ENCODE measurements at places on chromosomes 7 and 10.

GRCh38 chr7:29090836-29091601, 55.3 kb downstream of the CPVL start:
- DNase-seq: no peak

DNA sequence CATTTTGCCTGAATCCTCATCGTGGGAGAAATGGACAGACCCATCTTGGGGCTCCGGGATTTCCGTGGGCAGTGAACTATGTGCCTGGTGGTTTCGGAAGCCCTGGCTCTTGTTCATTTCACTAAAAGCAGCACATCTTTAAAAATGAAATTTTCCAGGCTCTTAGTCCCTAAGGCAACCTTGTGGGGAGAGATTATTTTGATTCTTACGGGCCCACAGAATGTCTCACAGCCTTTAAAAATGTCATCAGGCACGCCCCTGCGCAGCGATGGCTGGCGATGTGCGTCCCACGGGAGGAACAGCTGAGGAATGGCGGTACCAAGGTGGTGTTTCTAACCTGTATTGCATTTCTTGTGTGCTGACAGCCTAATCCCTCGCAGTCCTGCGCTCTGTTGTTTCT, 189.7 kb downstream of the CCDC3 start:
- DNase-seq: no peak

DNA sequence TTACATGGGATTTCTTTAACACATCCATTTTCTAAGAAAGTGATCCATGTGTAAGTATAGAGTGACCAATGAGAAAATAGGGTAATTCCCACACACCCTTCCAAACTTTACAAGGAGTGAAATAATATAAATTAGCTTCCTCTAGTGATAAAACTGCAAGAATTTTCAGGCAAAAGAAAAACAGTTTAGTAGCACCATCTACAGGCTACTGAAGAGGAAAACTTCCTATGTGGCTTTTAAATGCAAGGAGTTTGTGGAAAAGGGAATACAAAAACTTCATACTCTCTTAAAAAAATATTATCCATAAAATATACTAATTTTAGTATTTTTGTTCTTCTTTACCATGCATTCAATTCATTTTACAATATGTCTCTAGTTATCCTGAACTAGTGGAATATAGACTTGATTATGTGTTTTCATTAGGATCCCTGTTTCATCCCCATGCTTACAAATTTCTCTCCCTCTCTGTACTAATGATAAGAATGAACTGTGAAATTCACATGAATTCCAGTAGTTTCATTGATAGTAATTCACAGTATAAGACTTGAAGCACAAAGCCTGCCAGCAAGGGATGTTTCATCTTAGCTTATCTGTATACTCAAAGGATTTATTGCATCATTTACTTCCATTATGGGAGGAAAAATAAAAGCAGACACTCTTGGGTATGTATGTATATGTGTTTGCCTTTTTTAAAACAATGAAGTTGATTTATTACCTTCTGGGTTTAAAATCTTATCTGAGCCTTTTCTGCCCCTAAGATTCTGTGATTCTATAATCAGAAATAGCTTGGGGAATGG, 442.9 kb downstream of the AUTS2 start:
- no peak for DNase-seq

DNA sequence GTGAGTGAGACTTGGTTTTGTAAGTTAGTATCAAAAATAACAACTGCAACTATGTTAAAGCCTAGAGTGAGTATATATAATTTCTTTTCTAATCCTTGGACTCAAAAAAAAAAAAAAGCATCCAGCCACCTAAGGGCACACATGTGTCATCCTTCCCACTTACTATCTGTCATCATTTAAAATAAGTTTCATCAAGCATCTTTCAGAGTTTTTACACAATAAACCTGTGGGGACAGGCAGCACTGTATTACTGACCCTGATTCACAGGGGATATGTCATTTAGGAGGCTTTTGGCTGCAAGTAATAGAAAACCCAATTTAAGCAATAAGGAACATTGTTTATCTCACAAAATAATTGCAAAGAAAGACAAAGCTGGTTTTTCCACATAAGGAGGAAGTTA, 32.3 kb upstream of the OSBPL3 start:
- DNase-seq: no peak

DNA sequence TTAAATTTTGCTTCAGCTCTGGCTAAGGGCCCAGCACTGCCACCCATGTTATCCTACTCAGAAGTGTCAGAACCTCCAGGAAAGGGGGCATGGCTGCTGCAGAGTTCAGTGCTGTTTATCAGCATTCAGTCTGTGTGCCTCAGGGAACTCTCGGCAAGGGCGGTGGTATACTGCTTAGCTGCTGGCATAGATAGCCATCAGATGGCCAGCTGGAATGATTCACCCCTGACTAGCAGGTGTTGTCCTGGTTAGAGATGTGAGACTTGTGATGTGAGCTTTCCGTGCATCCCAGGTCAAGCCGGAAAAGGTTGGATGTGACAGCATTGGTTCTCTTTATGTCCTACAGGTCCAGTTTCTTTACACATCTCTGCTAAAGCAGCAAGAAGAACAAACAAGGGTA, 22.1 kb downstream of the CEP55 start:
- DNase-seq: no peak

DNA sequence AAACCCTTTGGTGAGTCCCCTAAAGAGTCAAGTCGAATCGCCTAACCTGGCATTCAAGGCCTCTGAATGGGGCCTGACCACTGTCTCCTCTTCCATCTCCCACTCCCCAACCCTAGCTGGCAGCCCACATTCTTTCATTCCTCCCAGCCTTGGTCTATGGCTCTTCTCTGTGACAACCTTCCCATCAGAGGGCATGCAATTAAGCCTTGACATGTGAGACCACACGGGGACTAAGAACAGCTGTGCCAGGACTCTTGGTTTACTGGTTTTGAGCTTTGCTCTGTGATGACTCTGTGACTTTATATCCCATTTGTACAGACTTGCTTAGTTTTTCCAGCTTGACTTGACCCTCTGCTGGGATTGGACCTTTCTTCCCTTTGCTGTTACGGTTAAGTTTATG, 116.6 kb downstream of the BUB3 start:
- DNase-seq: no peak

- DNase-seq: no peak
These were observed 34.3 kb downstream of the SRPK2 start for GRCh38 chr7:105354383-105354782.

DNA sequence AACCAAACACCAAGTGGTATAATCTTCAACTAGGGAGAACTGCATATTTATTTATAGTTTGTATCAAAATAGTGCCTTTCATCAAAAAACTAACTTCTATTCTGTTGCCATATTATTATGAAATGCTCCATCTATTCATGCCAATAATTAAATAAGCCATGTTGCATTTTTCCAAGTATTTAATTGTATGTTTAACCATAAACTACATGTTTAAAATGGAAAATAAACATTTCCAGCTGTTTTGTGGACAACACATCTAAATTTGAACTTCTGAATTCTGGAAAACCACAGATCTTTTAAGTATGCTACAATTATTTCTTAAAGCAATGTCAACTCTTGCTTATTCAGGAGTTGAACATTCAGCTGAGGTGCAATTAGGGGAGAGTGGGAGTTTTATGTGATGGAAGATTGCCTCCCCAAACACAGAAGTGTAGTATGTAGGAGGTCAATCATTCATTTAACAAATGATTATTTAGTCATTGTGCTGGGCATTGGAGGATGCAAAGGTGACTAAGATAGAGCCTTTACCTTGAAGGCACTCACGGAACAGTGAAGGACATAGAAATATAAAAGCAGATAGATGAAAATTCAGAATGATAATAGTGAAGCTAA, 80.7 kb upstream of the PPP1R3C start:
- no peak for DNase-seq

DNA sequence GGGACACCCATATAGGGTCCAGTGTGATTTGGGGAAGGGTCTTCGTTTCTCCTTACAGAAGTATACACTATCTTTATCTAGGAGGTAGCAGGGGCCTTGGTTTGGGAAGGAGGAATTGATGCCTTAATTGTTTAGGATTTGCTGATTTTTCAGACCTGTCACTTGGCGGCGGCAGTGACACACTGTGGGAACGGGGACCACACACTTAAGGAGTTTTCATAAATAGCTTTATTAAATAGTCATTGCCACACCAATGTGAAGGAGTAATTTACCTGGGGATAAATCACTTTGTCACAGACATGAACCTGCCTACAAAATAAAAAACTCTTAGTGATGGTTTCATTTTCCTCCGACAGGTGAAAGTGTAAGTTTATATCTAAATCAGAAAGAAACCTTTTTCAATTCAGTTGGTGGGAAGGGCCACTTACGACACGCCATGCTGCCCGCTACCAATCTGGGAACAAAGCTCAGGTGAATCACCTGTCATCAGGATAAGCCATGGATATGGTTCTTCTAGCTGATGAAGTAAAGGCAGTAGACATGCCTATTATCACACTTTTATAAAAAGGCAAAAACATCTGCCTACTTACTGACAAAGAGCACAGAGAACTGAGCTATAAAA, 12.3 kb upstream of the ENO4 start:
- DNase-seq: no peak

GRCh38 chr10:132677473-132678227, 108.3 kb downstream of the NKX6-2 start:
- DNase-seq: no peak

GRCh38 chr7:114921631-114922025, 266 bp upstream of the MDFIC start:
- DNase-seq: no peak

- no peak for DNase-seq
These were observed 153.7 kb upstream of the AGK start for GRCh38 chr7:141397236-141398163.

DNA sequence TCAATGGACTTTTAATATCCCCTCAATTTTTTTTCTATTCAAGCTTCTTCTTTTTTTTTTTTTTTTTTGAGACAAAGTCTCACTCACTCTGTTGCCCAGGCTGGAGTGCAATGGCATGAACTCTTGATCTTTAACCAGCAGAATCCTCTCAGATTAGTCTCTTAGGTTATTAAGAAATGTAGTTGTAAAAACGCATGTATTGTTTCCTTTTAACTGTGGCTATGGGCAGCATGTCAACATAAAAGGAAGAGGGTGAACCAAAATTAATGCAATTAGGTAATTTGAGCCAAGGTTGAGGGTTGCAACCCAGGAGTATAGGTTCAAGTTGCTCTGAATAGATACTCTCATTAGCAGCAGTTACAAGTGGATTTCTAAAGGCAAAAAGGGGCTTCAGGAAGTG, 4.3 kb upstream of the GSTO1 start:
- DNase-seq: no peak

- DNase-seq: no peak
These were observed 117.2 kb upstream of the ADO start for GRCh38 chr10:62687230-62687748.

GRCh38 chr10:43202224-43202656, 64.0 kb downstream of the CSGALNACT2 start:
- peak; percentile 31 for DNase-seq

- no peak for DNase-seq
These were observed 132.2 kb upstream of the FAM20C start for GRCh38 chr7:60017-60675.

DNA sequence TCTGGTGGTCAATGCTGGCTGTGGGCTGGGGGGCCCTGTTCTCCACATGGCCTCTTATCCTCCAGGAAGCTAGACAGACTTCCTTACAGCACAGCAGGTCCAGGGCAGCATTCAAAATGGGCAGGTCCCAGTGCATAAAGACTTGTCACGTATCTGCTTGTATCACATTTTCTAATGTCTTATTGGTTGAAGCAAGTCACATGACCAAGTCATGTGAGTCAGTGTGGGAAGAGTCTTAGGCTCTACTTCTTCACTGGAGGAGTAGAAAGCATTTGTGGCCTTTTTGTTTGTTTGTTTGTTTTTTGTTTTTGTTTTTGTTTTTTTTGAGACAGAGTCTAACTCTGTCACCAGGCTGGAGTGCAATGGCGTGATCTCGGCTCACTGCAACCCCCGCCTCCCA, 104.7 kb downstream of the COL13A1 start:
- no peak for DNase-seq

GRCh38 chr7:134362587-134363483, 46.1 kb upstream of the SLC35B4 start:
- no peak for DNase-seq

DNA sequence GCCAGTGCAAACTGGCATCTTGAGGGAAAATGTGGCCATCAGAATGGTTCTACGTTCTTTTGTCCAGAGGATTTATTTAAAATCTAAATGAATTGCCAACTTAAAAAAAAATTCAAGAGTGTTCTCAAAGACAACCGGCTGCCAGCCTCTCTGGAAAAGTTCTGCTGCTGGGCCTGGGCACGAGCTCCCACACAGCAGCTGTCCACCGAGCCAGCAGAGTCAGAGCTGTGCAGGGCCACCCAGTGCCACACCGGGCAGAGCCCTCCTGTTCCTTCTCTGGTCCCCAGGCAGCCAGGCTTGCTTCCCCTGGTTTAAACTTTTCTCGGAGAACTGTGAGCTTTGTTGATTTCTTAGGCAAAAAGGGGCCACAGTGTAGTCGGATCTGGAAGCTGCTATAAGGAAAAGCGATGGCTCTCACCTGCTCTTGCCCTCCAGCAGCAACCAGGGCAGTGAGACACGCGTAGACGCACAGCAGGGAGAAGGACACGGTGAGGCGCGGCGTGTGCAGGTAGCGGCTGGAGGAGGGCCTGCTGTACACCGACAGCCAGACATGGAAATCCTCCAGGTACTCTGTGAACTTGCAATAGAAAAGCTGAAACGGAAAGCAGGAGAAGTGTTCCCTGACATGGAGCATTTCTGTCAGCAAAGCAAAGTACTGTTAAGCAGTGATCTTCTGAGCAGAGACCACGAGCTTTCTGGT, 111.6 kb downstream of the PKD1L1 start:
- DNase-seq: no peak

DNA sequence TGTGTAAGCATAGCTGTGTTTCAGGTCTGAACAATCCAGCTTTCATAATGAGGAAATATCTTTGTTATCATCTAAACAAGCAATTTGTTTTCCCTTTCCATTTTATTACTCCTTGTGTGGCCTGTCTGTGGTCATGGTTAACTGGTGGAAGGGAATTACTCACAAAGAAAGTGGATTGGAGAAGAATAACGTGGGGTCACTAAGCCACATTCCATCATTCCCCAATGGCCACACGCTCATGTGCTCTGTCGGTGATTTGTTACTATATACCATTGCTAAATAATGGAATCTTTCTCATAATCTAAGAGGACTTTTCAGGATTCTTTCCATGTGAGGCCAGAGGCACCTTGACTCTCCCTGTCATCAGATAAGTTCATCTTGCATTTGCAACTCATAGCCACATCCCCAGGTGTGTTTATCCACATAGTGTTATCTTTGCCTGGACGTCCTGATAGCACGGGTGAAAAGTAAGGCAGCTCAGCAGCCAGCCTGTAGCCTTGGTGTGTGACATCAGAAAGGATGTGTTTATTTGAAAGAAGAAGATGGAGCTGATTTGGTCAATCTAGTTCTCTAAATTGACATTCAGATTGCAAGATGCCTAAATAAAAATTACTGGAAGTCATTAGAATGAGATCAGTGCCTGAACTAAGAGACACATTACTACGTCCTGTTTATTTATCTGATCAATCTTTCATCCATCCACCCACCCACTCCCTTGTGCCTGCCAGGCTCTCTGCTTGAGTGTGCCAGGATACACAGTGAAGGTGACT, 128.9 kb downstream of the CELF2 start:
- no peak for DNase-seq

DNA sequence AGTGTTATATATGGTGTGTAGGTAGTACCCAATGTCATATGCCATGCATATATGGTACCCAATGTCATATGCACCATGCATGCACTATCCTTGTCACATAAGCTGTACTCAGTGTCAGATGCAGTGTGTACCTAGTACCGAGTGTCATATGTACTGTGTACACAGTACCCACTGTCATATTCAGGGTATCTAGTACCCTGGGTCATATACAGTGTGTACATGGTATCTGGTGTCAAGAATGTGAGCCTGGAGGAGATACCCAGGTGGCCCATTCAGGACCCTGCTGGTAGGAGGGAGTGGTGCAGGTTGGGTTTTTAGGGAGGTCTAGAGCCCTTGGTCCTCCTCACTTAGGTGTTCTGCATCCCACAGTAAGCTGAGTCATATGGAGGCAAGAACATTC, 1.8 kb downstream of the ZMYND11 start:
- peak; percentile 35 for DNase-seq
